Renal cortex interstitium (tissue), 15 donors: ENCODE measurements at places on chromosomes 6 and 20. TPM values are rescaled to one million over a fixed set of nuclear protein-coding genes. Genes with fewer than 3 reads are reported as not detected.

DNA sequence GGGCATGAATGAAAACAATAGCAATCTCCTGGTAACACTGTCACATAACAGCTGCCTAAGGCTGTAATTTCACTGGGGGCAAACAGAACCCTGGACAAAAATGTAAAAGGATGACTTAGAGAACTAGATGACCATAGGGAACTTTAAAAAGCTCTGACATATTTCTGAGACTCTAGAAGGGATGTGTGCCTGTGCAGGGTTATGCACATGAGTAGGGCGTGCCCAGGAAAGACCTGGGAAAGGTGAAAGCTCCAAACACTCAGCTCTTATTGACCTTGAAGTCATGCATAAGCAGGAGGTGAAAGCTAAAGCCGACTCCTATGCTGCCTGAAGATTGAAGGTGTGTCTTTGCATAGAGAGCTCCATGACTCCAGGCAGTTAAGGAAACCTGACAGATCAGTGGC is 118.4 kb upstream of the BTBD3 start:
- no peak for DNase-seq

DNA sequence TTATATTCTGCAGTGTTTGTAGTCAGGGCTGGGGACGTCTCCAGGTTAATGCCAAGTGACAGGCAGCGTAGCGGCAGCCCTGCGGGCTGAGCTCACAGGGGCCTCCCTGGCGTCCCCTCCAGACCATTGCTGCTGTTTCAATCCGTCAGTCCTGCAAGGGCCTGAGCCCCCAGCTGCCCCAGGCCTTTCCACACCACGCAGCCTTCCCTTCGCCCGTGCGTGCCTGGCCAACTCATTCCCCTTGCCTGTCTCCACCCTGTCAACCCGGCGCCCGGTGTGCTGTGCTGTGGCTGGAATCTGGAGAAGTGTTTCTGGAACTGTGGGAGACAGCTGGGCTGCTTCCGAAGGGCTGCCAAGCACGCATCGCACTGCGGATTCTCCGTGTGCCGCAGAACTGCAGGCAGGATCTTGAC is 11.9 kb downstream of the BHLHE23 start:
- no peak for DNase-seq

DNA sequence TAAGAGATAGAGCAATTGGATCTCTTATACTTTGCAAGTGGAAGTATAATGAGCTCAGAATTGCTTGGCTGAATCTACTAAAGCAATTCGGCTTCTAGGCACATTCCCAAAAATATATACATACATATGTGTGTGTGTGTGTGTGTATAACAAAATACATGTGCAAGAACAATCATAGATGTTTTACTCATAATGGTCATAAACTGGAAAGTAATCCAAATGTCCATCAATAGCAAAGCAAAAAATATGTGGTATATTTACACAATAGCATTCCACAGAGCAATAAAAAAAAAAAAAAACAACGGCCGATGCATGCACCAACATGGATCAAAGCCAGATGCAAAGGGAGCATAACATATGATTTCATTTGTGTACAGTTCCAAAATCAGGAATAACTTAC is 707.9 kb downstream of the RFPL4B start:
- no peak for DNase-seq

DNA sequence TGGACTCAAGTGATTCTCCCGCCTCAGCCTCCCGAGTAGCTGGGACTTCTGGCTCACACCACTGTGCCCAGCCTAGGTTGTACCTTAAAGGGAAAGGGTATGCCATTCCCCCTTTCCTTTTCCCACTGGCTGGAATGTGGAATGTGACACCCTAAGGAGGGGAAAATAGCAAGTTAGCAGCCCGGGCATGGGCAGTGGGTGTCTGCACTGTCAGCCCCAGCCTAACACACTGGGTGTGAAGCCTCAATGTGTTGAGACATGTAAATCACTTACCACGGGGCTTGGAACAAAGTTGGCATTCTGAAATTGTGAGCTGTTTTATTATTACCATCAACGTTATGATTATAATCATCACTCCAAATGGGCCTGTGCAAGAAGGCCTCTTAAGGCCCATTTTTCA is 80.8 kb upstream of the PTPN1 start:
- DNase-seq, result no peak

- DNase-seq, result no peak
These were observed 186.2 kb upstream of the GJE1 start for GRCh38 chr6:141946502-141946901.

DNA sequence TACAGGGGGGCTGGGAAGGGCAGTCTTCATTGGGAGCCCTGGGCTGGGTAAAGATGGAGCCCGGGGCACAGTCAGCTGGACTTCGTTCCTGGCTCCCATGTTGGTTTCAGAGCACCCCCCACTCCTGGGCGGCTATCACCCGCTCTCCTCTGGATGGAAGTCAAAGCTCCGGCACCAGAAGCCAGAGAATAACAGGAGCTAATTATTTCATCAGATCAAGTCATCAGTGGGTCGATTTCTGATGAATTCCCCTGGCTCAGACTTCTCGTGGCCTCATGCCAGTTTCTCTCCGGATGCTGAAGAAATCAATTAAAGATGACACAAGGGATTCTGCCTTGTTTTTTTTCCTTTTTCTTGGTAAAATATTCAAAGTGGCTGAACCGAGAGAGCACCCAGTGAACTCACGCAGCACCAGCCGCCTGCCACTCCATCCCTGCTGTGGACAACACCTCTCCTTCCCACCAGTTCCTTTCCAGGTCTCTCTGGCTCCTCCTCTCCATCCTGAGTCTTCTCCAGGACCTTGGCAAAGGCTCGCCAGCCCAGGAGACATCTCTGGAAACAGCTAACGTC is 22.5 kb downstream of the SULF2 start:
- DNase-seq, result no peak

GRCh38 chr6:6766230-6766905 is 177.8 kb downstream of the LY86 start:
- DNase-seq, result no peak

DNA sequence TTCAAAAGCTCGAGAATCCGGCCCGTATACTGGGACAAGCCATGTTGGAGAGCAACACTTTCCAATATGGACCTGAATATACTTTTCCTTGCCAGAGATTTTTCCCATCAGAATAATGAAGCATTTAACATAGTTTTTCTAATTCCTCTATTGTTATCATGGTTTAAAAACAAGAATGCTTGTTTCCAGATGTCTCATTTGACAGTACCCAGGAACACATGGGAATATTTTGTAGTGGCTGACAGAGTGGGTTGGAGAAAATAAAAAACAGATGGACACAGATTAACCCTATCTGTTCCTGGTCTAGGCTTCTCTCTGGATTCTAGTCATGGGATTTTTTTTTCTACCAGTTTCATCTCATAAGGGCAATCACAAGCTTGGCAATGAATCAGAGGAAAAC is 164.8 kb upstream of the CEP162 start:
- DNase-seq, result no peak

DNA sequence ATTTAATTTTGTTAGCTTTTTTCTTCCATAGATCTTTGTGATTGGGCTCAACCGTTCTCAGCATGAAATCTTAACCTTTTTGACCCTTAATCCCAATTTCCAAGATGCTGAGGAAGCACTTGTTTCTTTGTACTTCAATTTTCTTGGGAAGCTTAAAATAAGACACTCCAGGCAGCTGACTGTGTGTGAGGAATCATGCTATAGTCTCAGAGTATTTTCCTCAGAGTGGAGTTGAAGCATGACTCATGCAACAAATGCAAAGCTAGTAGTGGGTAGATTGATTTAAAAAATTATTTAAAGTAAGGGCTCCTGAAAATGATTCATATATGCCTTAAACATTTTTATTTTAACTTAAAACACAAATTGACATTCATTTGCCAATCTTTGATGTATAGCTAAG is 168.7 kb downstream of the BTBD3 start:
- DNase-seq, result no peak

Gene CST5
- polyA plus RNA-seq, result 0.39 TPM

Gene TRMT11
- 26.3 TPM for polyA plus RNA-seq

Gene FAM162B
- polyA plus RNA-seq, result 6.1 TPM

Gene PNLDC1
- 0.24 TPM for polyA plus RNA-seq

Gene RPS6KA2
- 28.3 TPM for polyA plus RNA-seq
